ENCODE measurements at places on chromosomes 5 and 9.

- no peak for DNase-seq
These were observed 70.3 kb upstream of the EQTN start for GRCh38 chr9:27367175-27367798.

- no peak for DNase-seq
These were observed 6.4 kb upstream of the DAB2IP start for GRCh38 chr9:121645003-121645402.

- no peak for DNase-seq
These were observed 46.4 kb upstream of the WWC1 start for GRCh38 chr5:168244838-168245559.

DNA sequence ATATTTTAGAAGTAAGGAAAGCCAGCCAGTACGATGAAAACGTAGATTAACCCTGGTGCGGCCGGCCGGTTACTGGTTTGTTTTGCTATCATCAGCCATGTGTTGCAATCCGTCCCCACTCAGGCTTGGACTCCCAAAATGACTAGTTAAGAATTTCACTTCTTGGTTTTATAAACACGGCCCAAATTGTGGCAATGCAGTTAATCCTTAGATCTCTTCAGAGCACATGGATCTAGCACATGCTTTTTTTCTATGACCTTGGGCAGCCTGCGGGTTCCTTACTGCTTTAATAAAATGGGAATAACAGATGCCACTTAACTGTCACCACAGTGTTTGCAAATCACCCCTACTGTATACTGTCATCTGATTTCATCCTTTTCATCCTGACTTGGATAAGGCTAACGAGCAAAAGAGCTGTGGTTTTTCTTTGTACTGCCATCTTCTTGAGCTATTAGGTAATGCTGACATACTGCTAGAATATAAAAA lies 1.5 kb downstream of the NDFIP1 start:
- no peak for DNase-seq

GRCh38 chr5:135456238-135457099 lies 4.3 kb upstream of the TIFAB start:
- DNase-seq = no peak

GRCh38 chr5:148091991-148092964 lies 28.5 kb downstream of the SPINK5 start:
- no peak for DNase-seq

DNA sequence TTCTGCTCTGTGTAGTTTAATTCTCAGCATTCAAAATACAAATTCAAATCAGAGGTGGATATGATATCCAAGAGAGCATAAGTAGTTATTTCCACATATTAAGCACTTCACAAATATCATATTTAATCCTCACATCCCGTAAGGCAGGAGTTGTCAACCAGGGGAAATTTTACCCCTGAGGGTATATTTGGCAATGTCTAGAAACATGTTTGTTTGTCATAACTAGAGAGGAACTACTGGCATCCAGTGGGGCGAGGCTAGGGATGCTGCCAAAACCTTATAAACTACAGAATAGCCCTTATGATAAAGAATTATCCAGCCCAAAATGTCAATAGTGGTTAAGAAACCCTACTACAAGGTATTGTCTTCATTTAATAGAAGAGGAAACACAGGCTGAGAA lies 619.4 kb downstream of the SLCO4C1 start:
- no peak for DNase-seq

GRCh38 chr5:150763023-150763769 lies 4.4 kb upstream of the DCTN4 start:
- no peak for DNase-seq

- no peak for DNase-seq
These were observed 96.1 kb upstream of the CDKN2B start for GRCh38 chr9:22105005-22105722.

- DNase-seq = no peak
These were observed 58.9 kb upstream of the GRAMD2B start for GRCh38 chr5:126364206-126364902.

- peak; percentile 68 for DNase-seq
These were observed 34.4 kb upstream of the SLC6A3 start for GRCh38 chr5:1479581-1480188.

GRCh38 chr5:31417512-31417911 lies 114.4 kb downstream of the DROSHA start:
- no peak for DNase-seq

DNA sequence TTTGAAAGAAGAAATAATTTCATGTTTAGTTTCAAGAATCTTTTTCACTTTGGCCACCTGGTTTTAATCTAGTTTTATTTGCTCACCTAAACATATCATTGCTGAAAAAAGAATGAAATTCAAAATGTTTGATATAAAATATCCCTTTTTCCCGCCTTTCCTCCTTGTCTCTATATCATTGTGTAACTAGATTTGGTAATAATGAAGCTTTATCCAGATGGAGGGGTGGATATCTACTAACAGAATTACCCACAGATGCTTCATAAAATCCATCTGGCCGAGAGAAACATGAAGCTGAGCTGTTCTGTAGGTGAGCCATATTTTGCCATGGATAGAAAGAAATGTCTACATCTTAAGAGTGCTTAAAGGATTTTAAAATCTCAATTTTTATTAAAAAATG lies 214.7 kb downstream of the ICE1 start:
- no peak for DNase-seq

GRCh38 chr5:102933316-102933715 lies 178.2 kb downstream of the PAM start:
- DNase-seq = no peak

GRCh38 chr5:2044041-2044440 lies 161.3 kb upstream of the IRX4 start:
- DNase-seq = no peak

GRCh38 chr5:68467794-68468193 lies 252.2 kb downstream of the PIK3R1 start:
- no peak for DNase-seq

DNA sequence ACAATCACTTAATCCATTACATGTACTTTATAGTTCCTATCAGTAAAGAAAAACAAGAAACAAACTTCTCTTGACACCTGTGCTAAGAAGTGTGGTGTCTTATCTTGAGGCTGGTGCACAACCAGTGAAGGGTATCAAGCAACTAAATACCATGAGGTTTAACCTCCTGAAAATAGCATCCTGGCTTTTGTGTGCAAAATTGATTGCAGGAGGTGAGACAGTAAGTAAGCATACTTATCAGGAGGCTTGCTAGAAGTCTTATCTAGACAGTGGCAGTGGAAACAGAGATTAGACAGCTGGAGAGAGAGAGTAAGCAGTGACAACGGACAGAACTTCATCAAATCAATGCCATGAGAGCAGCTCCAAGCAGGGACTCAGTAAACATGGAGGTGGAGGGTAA lies 730.3 kb downstream of the DNAH5 start:
- DNase-seq = no peak

DNA sequence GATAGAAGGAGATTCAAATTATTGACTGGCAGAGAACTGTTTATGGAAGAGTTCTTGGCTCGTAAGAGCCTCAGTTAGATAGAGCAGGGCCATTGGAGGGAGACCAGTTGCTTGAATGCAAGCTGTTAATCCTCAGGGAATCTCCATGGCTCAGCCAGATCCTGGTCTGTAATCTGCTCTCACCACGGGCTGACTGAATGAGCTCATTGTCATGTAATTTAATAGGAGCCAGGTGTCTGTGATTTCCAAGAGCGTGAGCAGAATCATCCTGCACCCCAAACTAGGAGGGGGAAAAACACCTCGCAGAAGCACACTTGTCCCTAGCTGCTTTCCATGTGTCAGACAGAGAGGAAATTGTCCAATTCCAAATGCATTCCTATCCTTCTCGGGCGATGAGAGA lies 19.1 kb upstream of the KCNMB1 start:
- DNase-seq = no peak

DNA sequence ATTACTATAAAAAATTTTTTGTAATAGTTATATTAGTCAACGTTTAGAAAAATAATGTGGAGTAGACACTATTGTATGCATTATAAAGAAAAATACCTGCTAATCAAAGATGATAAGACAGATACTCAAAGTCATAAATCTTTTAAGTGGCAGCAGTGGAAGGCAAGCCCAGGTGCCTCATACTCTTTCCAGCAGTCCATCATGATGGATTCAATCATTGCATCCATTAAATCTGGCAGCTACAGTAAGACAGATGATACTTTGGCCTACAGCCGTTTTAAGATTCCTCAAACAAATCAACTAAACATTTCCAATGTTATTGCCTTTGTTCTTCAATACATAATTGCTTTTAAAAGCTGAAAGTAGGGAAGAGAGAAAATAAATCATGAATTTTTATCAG lies 1392.9 kb upstream of the NUDT12 start:
- DNase-seq = no peak

- no peak for DNase-seq
These were observed 2.9 kb downstream of the SLC6A18 start for GRCh38 chr5:1228120-1228519.

DNA sequence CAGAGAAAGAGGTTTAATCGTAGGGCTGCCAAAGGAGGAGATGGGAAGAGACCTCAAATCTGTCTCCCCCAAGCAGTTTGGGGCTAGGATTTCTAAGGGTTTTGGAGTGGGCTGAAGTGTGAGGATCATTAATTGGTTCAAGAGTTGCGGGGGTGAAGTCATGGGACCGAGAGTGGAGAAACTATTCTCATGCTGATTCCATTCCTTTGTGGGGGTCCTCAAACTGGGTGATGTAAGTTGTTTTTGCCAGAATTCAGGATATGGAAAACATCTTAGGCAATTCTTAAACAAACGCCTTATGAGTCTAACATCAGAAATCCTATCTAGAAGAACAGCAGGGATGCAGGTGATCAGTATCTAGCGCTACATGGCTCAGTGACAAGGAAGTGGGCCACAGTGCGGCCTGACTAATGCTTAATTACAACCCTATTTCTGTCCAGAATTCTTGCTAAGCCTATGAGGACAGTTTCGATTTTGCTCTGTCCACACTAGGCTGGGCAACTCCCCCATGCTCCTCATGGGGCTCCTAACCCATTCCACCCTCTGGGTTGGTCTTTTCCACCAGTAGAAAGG lies 27.7 kb upstream of the TRIO start:
- DNase-seq = no peak

GRCh38 chr9:92165484-92165883 lies 50.3 kb upstream of the SPTLC1 start:
- DNase-seq = no peak

- DNase-seq = no peak
These were observed 207.5 kb downstream of the CHSY3 start for GRCh38 chr5:130111746-130112145.

GRCh38 chr9:3361116-3361515 lies 164.7 kb downstream of the RFX3 start:
- no peak for DNase-seq

All from HEK293T (cell line).